ENCODE measurements at places on chromosomes 13 and 19.

- DNase-seq, result no peak
Measured at GRCh38 chr13:105410602-105411001, 1124.9 kb downstream of the EFNB2 start.

DNA sequence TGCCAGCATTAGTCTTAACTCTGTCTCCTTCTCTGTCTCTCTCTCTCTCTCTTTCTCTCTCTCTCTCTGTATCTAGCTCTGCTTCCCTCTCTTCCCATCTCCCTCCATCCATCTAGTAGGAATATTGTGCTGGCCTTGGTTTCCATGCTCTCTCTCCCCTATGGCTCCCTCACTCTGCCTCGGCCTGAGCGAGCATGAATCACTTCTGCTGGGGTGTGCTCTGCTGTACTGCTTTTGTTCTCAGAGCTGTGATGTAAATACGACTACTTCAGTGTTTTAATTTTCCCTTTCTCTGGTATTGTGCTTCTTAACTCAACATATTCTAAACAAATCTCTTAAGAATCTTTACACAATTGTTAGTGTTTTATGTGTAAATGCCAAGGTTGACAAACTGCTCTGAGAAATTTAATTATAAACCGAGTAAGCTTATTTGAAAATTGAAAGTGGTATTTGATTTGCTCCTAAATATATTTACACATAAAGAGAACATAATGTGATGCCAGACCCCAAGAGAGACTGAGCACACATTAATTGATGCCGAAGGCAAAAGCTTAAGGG, 211.5 kb upstream of the KL start:
- no peak for DNase-seq

DNA sequence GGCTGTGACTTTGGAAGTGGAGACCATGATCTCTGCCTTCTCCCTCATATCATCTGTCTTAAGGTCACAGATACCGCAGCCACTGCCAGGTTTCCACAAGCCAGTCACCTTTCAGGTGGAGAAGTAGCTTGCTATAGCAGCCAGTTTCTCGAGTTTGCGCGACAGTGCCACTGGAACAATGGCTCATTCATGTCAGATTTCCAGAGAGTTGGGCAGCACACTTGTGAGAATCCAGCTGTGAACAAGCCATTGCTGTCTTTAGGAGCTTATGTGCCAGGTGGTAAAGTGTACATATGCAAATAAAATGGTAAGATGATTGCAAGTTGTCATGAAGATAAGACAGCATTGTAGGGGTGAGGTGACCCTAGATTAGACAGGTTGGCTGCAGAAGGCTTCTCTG, 22.3 kb downstream of the GARRE1 start:
- no peak for DNase-seq

DNA sequence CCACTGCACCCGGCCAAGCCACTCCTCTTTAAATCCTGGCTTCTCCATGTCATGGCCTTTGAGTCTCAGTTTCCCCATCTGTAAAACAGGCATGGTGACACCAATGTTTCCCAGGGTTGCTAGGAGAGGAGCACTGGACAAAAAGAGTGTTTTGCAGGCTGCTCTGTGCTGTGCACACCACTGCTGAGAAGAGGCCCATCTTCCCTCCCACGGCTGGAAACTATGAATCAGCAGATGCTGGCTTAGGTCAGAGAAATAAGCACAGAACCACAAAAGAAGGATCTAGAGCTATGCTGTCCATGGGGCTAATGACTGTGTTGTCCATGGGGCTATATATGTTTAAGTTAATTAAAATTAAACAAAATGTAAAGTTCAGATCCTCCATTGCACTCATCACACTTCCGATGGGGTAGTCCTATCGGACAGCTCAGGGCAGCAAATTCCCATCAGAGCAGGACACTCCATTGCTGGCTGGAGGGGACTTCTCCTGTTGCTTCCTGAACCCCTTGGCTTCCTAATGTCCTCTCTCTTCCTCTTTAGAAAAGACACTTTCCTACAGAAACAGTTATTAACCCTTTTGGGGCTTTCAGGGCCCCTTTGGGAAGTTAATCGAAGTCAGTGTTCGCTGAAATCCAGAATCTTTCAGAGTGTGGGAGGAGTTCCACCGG, 37.1 kb downstream of the TSHZ3 start:
- no peak for DNase-seq

DNA sequence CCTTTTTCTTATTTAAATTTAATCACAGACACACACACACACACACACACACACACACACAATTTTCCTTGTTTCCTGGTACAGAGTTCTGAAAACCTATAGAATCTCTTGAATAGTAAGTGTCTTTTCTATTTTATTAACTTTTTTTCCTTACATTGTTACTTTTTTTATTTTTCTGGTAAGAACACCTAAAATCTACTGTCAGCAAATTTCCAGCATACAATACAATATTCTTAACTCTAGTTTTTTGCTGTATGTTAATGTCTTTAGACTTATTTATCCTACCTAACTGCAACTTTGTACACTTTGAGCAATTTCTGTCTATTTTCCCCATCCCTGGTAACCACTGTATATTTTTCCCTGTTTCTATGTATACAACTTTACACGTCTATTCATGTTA, 1179.8 kb downstream of the SLITRK1 start:
- no peak for DNase-seq

- DNase-seq, result no peak
Measured at GRCh38 chr13:39988351-39988750, 332.9 kb downstream of the COG6 start.

DNA sequence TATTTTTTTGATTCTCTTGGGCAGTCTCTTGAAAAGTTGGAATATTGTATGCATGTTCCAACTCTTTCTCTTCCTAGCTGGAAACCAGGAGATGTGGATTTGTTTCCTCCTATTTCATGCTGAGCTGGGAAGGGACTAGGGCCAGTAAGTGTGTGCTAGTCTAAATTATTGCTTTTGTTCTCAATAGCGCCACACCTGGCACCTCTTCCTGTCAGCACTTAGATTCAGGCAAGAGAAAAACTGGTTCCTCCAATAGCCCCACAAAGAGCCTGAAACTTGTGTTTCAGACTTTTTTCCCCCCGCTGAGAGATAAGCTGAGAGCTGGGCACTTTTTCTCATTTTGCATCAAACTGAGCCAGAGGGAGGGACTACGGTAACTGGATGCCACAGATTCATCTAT, 353.4 kb downstream of the OLFM4 start:
- DNase-seq, result no peak

GRCh38 chr19:28435551-28436271, 777.2 kb downstream of the UQCRFS1 start:
- no peak for DNase-seq

GRCh38 chr19:50428772-50429463, 3.8 kb upstream of the MYBPC2 start:
- no peak for DNase-seq

DNA sequence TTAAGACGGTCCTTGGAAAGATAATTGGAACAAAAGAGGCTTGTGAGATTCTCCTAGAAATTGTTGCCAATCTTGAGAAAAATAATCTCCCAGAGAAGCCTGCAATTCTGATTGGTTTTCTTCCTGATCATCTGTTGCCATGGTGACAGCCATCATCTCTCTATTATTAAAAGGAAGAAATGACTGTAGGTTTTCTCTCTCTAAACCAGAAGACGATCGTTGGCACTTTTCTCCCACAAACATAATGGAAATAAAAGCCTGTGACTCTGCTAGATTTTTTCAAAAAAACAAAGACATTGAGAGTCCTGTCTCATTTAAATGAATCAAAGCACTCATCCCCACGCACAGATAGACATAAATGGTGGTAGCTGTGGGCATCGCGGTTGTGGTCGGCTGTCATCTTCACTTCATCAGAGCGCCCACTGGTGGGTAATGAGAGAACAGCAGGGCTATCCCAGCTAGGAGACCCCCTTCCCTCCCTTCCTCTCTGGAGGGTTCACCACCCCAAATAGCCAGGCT, 21.7 kb upstream of the CALM3 start:
- DNase-seq, result no peak

GRCh38 chr13:94325650-94326049, 153.8 kb downstream of the DCT start:
- DNase-seq, result no peak

DNA sequence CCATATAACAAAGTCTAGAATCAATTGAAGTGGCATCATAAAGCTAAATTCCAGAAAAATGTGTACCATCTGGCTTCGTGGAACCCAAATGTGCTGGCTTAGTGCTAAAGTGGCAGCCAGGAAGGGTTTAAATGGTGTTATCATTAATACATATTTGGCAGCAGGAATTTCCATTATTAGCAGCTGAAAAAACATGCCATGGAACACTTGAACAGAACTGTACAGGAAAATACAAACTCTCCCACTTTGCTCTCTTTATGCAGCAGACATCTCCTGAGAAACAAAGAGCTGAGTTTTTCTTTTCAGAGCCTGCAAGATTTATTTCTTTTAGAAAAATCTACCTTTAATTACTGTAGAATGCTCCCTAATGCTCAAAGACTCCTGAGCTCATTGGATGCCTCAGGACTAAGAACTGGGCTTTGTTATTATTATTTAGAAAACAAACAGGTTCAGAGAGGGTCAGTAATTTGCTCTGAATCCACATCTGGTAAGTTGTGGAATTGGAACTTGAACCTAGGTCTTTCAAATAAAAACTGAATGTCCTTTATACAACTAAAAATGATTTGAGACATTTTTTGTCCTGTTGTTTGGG, 179.0 kb downstream of the LACC1 start:
- DNase-seq, result no peak

- no peak for DNase-seq
Measured at GRCh38 chr19:558770-559439, 13.5 kb upstream of the BSG start.

DNA sequence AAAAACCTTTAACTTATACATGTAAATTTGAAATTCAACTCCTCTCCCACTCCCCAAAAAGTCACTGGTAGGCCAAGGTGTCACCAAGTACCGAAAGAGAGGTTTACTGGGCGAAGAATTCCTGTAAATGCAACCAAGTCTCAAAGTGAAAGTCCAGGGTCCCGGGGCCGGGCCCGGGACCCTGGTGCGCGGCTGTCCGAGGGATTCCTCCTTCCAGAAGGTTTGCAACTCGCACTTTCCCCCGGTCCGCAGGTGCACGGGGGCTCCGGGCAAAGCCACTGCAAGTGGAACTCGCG, 1.1 kb downstream of the STK24 start:
- DNase-seq, result peak; percentile 37

- DNase-seq, result no peak
Measured at GRCh38 chr19:42653841-42654240, 59.1 kb upstream of the CEACAM8 start.

GRCh38 chr19:33407140-33407551, 33.6 kb downstream of the CEBPG start:
- DNase-seq, result no peak

GRCh38 chr13:58151452-58151851, 519.9 kb downstream of the PCDH17 start:
- DNase-seq, result no peak

- DNase-seq, result no peak
Measured at GRCh38 chr13:92963029-92963428, 263.6 kb upstream of the GPC6 start.

DNA sequence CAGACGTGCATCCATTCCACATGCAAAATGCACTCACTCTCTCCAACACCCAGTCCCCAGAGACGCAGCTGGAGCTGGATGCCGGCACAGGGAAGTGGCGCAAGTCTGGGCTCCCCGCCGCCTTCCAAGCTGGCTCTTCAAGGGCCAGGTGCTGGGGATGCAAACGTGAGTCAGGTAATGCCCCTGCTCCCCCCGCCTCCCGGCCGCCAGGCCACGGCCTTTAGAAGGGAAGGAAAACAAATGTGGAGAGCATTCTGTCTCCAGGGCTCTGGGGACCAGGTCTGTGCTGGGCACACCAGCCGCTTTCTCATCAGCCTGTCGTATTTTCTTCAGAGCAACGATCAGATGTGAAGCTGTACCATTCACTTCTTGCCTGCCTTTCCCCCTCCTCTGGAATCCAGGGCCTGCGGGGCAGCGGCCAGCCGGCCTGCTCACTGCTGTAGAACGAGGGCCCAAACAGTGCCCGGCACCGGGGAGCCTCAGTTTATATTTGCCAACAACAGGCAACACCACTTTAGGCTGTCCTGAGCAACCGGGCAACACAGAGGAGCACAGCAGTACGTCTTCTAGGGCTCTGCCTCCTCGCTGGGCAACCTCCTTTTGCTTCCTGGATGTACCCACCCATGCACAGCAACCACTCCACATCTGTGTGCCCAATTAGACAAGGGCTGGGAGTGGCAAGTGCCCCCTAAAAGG, 3.8 kb downstream of the RAB20 start:
- no peak for DNase-seq

GRCh38 chr13:40605573-40605972, 60.9 kb downstream of the FOXO1 start:
- DNase-seq, result no peak

GRCh38 chr19:15675560-15675959, 2.7 kb downstream of the CYP4F12 start:
- DNase-seq, result no peak

GRCh38 chr13:37701972-37702371, 103.4 kb upstream of the POSTN start:
- no peak for DNase-seq

- DNase-seq, result no peak
Measured at GRCh38 chr13:40179445-40180281, 486.8 kb downstream of the FOXO1 start.

DNA sequence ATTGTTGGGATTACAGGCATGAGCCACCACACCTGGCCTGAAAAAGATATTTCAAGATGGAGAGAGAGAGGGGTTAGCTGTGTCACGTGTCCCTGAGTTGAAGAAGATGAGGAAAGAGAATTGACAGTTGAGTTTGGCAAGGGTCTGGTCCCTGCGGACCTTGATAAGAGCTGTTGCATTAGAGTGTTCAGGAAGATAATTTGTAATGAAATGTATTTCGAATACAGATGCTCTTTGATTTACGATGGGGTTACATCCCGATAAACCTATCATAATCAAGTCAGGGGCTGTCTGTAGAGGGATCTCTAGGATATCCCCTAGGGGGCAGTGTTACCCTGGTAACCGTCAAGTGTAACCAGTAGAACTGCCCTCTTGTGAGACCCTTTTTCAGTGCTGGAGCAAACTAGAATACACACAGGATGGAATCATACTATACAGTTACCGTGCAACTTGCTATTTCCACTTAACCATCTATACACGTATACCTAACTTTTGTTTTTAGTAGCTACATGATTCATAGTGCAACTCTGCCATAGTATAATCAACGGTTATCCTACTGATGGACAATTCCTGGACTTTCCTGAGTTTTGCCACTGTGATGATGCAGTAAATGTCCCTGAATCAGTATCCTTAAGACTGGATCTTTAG, 1.5 kb upstream of the ELOF1 start:
- DNase-seq, result peak; percentile 9

DNA sequence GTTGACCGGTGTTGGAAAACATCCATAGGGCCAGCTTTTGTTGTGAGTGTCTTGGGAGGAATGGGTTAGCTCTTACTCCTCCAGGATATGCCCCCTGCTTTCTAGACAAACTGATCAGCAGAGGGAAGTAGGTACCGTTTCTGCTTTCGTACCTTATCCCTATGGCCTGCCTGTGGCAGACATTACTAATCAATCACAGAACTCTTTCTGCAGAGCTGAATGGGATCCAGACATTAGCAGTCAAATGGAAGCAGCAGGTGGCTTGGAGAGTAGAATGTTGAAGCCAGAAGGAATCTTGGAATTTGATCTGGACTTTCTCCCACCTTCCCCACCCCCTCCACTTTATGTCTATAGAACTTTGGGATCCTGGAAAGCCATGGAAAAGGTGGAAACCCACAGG, 17.1 kb downstream of the NWD1 start:
- no peak for DNase-seq
